NCI-H2227 treated with DMSO at 0.1 percent for 48 hours (cell line): ENCODE measurements at places on chromosomes 3 and 15.

- DNase-seq = no peak
Measured at GRCh38 chr3:60336061-60336460, 915.2 kb downstream of the FHIT start.

DNA sequence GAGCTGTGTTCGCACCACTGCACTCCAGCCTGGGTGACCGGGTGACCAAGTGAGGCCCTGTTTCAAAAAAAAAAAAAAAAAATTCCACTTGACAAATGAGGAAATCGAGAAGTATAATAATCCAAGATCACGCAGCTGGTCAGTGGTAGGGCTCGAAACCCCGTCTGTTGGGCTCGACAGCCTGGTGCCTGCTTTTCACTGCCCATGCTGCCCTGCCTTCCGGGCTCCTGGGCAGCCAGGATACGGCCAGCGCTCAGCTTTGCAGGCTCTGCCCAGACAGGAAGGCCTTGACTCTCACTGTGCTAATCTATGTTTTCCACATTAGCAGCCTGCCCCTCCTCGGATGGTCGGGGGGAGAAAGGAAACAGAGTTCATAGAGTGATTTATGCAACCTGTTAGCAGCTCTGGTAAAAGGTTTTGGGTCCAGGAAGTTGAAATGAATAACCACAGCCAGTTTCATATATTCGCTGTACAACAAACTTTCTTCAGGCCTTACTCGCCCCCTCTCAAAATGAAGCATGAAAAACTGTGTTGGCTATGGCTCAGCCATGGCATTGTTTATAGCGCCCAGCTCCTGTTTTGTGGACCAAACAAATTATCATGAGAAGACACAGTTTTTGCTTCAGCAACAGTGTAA is 108.8 kb downstream of the XXYLT1 start:
- DNase-seq = no peak

DNA sequence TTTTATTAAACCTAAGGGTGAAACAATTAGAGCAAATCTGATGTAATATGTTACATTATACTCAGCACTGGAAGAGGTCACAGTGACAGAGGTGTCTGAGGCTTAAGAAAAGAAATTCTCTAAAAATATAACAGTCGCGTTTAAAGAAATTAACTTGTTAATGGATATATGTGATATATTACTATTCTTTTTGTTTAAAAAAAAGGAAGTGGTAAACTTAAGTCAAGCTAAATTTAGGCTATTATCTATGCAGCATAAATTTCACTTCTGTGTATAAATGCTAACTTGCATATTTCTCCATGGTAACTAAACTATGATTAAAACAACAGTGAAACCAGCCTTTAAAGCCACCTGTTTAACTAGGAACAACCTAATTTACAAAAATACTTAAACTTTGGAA is 191.3 kb downstream of the FOXP1 start:
- DNase-seq = no peak

DNA sequence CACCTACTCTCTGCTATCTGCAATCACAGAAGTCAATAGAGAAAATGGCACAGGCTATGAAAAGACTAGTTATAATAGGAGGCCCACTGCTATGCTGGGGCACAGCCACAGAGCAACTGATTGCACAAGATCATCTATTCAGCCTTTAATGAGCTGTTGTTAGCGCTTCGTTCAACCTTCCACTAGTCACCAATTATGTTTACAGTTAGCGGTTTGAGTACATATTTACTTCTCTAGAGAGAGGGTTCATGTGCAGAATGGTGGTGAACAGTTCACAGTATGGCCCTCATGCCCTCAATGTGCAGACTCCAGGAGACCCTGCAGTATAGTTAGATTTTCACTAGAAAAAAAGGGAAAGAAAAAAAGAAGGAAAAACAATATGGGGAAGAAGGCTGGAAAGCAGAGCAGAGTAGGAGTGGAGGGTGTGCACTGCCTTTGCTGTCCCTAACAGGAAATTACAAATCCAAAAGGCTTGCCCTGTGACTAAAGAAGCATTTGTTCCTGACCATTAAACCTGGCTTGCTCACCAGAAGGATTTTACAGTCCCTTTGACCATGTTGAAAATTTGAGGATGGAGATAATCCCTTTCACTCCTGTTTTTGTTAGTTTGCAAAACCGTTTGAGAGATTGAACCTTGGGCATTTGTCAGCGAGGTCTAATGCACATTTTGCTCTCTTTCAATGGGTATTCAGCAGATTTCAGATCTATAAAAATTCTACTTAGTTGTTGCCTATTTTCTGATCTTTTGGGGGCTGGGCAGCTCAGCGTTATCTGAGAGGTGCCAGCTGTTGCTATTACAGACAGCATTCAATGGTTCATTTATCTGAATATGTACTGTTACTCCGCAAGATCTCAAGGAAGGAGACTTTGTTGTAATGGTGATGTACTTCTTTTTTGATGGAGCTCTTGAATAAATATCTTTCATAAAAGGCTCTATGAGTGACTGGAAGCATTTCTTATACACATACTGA is 296.1 kb downstream of the LSAMP start:
- DNase-seq = peak; percentile 56

DNA sequence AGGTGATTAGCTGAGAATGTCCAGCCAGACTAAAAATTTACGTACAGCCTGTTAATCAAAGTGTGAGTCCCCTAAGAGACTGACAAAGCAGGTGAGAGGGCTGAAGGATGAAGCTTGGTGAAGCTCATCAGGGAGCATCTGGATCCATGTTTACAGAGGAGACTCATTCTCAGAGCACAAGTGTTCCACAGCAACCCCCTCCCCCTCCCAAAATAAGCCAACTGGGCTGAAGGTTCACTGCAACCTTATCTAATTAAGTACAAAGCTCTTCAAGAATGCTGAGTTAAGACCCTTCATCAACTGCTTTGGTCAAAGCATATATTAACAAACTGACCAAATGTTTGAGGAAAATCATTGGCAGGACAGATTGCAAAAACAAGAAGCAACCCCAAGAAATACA is 262.6 kb upstream of the ZNF385D start:
- no peak for DNase-seq

GRCh38 chr3:120498556-120499346 is 48.0 kb upstream of the FSTL1 start:
- no peak for DNase-seq

DNA sequence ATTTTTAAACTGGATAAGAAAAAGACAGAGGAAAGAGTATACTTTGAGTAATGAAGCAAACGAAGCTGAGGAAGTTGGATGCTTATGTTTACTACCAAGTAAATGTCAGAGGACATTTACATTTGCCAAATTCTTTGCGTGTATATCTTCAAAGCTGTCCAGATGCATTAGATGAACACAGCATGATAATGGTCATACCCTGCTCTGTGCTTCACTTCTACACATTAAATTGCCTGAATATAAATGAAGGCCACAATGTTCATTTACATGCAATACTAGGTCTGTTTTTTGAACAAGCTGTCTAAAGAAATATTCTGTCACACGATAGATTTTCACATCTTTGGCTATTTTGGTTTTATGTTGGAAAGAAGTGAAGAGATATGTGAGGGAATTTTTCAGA is 405.8 kb upstream of the ADAMTS9 start:
- no peak for DNase-seq

GRCh38 chr3:15467227-15468181 is 40.1 kb downstream of the EAF1 start:
- DNase-seq = no peak

DNA sequence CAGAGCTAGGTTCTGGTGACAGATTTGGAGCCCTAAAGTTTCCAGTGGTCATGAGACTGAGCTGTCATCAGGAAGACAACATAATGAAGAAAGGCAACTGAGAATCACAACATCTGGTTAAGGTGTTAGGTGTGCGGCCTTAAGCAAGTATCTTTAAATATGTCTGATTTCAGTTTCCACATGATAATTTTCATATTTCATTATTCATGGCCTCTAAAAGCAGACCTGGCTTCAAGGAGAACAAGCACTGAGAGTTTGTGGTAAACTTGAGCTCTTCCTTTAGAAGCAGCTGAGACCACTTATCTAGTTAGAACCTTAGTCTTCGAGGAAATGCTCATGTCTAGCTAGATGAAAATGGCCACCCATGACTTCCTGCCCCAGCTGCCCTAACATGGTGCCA is 25.7 kb upstream of the MYLK start:
- DNase-seq = no peak

DNA sequence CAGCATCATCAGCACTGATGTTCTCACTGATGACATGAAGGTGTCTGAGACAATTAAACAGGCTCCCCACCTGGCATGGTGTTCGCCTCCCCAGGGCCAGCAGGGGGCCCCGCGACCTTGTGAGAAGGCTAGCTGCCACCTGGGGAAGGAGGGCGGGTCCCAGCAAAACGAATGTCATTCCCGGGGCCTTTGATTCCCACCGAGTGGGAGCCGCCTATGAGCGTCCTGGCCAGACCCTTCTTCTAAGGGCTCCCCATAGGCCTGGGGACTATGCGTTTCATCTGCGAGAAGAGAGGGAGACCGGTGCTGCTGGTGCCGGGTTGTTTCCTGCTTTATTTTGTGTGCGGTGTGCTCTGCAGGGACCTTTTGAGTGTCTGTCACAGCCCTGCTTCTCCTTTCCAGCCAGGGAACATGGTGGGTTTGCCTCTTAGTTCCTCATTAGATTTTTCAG is 20.5 kb upstream of the MINDY4B start:
- DNase-seq = no peak

DNA sequence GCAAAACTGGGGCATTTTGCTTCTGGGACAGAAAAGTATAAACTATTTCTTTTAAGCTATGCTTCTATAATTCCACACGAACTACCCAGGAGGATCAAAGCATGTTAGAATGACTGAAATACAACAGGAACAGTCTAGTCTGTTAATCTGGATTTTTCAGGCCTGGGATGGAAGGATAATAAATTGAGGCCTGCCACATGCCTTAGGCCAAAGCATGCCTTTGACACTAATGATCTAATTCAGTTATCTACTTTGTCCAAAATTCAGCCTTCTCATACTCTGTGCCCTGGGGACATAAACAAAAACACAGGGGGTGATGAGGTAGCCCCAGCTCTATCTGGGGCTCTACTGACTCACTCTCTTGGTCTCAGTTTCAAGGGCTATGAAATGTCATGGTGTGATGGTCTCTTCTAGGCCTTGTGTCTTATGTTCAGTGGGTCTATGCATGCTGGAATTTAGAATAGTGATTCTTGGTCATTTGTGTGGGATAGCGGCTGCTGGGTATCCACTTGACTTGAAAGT is 32.5 kb downstream of the GAP43 start:
- no peak for DNase-seq

DNA sequence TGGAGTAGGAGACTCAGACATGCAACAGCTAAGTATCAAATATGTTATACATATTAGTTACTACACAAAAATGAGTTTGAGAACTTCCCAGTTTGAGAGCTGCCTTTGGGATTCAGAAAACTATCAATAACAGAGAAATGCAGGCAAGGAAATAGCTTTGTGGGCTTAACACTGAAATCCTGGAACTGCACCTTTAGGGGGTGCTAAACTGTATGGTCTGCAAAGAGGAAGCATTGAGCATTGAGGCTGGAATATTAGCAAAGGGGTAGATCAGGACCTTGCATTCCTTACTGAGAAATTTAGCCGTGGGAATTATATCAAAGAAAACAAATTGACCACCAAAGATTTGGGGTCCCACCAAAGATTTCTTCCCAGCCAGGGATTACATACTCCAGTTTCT is 580.0 kb downstream of the ZNF385D start:
- DNase-seq = no peak

DNA sequence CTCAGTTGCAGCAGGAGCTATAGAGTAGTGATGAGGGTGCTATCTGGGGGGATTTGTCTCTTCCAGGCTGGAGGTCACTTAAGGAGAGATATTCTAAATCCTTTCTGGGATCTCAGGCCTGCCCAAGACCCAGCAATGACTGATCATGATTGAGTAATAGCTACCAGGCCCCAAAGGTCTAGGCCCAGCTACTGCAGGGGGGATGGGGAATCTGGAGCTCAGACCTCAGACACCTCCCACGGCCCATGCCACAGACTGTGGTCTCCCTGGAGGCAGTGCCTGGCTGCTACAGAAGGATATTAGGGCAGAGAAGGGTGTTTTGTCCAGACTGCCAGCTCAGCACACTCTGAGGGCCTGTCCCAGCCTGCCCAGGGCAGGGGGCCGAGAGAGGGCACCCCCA is 6.9 kb downstream of the SLC38A3 start:
- DNase-seq = no peak

- DNase-seq = no peak
Measured at GRCh38 chr15:65371976-65372786, 5.6 kb downstream of the IGDCC3 start.

DNA sequence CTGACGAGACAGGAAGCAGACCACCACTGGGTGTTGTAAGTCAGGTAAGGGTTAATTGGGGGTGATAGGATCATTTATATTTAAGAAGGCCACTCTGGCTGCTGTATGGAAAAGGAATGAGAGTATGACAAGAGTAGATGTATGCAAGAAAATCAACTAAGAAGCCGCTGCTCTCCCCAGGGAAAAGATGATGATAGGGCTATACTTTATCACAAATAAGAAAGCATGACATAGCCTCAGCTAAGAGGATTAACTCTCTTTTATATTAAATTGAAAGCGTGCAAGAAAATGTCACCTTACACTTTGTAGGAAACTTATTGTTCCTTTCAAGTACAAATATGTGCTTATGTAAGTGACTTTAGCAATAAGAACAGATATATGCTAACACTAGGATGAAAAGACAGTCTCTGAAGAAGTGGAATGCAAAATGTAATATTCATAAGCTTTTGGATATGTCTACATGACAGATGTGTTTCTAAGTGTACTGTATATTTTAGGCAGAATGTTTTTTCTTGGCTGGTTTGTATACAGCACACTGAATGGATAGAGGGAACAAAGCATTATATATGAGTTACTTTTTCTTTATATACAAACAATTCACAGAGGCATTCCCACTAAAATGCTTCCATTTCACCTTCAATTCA is 8.7 kb upstream of the NDUFB4 start:
- DNase-seq = no peak

DNA sequence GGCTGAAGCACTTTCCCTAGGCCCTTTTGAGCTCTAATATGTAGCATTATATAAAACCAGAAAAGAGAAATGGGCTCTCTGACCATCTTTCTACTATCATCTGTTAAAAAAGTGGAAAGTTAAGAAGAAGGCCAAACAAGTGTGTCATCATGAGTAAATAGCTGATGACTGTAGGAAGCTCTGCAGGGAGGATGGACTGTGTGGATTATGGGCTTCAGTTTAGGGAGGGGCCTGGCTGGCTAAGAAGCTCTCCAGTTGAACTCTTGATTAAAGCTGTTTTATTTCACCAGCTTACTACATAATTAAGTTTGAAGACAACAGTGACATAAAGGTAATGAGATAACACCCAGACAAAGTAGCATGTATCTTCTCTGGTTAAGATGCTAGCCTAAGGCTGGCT is 30.6 kb downstream of the INTS14 start:
- DNase-seq = no peak

- DNase-seq = no peak
Measured at GRCh38 chr3:128914966-128915645, 35.7 kb downstream of the ACAD9 start.
